ENCODE measurements at places on chromosomes 16 and 17. TPM values are rescaled to one million over a fixed set of nuclear protein-coding genes. Genes with fewer than 3 reads are reported as not detected.

- no peak for DNase-seq
These were observed 58.4 kb upstream of the IRX3 start for GRCh38 chr16:54344646-54345630.

GRCh38 chr17:38460716-38461630, 32.7 kb downstream of the ARHGAP23 start:
- no peak for DNase-seq

Gene KCNJ2
- total RNA-seq: 0.79 TPM

- no peak for DNase-seq
These were observed 1379.7 kb downstream of the CDH11 start for GRCh38 chr16:63742150-63742549.

GRCh38 chr17:81243333-81243664, 4.2 kb downstream of the NDUFAF8 start:
- no peak for DNase-seq

Measured in lung microvascular endothelial cell (primary cell).